ENCODE measurements at places on chromosomes 12 and 14. TPM values are rescaled to one million over a fixed set of nuclear protein-coding genes. Genes with fewer than 3 reads are reported as not detected.

DNA sequence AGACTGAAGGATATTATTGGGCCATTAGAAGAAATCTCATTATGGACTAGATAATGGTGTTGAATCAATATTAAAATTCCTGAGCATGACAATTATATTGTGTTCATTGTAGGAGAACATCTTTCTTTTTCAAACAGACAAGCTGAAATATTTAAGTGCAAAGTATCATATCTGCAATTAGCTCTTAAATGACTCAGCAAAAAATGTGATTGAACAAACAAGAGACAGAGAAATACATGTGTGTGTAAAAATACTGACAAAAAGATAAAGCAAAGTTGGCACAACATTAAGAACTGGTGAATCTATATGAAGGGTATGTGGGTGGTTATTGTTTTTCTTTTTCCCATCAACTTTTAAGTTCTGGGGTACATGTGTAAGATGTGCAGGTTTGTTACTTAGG is 9.5 kb downstream of the CEP290 start:
- no peak for DNase-seq

- DNase-seq: no peak
Observed at GRCh38 chr12:132095520-132096409, 48.4 kb downstream of the DDX51 start.

- DNase-seq: no peak
Observed at GRCh38 chr12:664779-665092, 1.5 kb upstream of the NINJ2 start.

CELA1 gene
- not detected for total RNA-seq

DNA sequence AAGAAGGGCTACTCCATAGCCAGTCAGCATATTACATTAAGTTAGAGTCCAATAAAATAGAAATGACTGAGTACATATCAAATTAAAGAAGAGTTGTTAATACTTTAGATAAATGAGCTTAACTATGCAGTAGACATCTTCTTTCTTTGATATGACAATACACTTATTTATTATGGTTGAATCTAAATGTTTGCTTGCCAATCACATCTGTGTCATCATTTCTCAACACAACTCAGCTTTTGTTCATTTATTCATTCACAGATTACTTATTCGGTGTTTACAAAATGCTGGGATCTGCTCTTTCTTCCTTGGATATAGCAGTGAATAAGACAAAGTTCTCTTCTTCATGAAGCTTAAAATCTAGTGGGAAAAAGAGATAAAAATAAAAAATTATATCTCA is 614.6 kb upstream of the ATP2B1 start:
- DNase-seq: no peak

- no peak for DNase-seq
Observed at GRCh38 chr12:41745593-41745992, 399.1 kb downstream of the GXYLT1 start.

- no peak for DNase-seq
Observed at GRCh38 chr12:69252033-69252432, 12.7 kb downstream of the CPSF6 start.

BRAP gene
- 20.5 TPM for total RNA-seq

INHBE gene
- total RNA-seq: not detected

NTN4 gene
- total RNA-seq: 27.4 TPM

DNA sequence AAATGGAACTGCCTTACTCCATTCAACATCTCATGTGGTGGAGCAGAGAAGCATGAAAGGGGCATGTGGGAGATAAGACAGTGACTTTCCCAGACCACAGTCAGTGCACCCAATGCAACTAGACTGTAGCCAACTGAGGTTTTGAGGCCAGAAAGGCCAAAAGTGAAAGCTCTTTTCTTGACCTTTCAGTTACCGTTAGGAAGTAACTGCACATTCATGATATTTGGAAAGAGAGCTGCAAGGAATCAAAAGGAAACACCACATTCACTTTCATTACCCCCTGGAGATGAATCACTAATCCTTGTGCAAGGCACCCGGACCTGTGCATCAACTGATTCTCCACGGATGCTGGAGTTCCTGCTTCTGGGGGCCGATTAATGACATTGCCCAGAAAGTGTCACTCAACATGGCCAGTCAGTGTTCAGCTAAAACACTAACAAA is 72.9 kb upstream of the ELK3 start:
- no peak for DNase-seq

NTF3 gene
- not detected for total RNA-seq

DNA sequence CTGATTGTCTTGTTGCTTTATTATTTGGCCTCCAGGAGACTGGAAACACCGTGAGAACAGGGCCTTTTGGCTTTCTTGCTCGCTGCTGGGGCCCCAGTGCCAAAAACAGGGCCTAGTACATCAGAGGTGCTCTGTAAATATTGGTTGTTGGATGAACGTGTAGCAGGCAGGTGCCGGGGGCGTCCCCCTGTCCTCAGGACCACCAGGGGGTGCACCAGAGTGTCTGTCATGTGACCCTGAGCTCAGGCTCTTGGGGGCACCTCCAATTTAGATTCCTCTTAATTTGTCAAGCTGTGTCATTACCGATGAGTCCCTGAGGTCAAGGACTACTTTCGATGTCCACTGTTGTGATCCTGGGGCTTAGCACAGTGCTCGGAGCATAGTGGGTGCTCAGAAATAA is 87.1 kb downstream of the ACACB start:
- no peak for DNase-seq

ING4 gene
- 74.2 TPM for total RNA-seq

DNA sequence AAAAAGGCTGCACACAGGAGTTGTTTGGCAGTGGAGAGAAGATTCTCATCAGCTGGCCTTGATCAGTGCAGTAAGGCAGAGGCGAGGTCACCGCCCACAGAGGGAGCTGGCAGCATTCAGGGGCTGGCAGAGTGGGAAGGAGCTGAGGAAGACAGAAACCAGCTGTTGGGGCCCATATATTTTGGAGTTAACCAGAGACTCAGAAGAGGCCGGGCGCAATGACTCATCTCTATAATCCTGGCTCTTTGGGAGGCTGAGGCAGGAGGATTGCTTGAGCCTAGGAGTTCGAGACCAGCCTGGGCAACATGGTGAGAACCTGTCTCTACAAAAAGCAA is 17.7 kb downstream of the SMCO2 start:
- DNase-seq: no peak

HRK gene
- total RNA-seq: 0.33 TPM

KRT73 gene
- not detected for total RNA-seq

DNA sequence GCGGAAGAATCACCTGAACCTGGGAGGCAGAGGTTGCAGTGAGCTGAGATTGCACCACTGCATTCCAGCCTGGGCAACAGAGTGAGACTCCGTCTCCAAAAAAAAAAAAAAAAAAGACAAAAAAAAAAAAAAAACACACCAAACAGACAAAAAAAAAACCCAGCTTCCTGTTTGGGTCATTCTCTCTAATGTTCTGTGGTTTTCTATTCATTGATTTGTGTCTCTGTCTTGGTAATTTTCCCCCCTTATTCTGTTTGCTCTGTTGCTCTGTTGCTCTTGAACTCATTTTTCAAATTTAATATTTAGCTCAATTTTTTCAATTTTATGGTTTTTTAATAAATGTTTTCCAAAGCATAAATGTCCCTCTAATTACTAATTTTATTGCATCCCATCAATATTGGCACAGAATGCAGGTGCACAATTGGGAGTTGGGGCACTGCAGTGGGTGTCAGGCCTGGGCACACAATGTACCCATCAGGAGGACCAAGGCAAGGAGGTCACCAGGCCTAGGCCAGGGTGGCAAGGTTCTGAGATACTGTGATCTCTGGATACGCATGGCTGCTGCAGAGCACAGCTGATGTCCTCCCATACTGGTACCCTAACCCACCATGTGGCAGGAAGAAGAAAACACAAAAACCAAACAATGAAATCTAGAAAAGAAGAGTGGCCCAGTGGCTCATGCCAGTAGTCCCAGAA is 8.0 kb upstream of the GNPTAB start:
- no peak for DNase-seq

DNA sequence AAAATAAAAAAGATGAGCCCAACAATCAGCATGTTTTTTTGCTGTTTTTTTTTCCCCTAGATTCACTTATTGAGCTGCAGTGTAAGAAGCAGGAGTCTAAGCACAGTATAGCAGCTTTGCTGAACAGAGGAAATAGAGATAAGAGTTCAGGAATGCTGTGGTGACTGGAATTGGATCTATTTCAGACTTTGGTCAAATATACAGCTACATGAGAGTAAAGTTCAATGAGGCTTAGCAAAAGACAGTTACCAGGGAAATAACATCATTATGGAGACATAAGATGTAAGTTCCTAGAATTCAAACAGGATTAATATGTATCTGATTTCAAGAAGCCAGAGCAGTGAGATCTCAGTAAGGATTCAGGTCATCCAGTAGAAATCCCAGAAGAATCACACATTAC is 613.0 kb downstream of the RPS29 start:
- DNase-seq: no peak

DNA sequence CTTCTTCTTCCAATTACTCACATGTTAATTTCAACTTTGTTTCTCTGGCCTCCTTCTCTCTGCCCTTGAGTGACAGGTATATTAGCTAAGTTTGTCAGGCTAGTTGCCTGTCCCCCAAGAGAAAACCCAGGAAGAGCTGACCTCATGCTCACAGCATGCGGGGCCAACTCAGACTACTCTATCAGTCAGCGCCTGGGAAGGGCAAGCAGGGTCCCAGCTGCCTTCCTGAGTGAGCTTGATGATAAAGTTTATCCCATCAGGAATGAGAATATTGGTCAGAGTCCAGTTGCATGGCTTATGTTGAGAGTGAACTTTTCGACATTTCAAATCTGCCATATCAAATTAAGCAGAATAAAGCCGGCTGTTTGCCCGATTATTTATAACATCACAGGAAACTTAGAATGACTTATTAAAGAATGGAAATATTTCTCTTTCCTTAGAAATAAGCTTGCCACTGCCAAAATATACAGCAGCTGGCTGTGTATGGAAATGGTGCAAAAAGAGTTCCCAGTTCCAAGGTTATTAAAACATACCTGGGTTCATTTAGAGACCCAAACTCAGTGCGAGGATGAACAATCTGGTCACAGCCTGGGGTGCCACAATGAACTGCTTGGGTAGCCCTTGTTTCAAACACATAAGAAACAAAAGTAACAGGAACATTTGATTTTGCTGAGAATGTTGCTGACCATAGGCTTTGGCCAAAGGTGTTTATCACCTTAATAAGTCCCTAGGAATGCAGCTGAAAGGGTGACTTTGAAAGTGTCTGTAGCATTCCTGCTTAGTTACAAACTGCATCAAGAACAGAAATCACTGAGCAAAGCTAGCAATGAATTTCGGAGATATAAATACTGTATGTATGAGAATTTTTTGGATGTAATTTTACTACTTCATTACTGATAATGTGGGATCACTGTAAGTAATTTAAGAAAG is 1553.8 kb upstream of the FLRT2 start:
- no peak for DNase-seq

- no peak for DNase-seq
Observed at GRCh38 chr12:115199831-115200230, 515.9 kb upstream of the TBX3 start.

GRCh38 chr12:51920046-51920445 is 12.7 kb downstream of the ACVRL1 start:
- DNase-seq: no peak

DNA sequence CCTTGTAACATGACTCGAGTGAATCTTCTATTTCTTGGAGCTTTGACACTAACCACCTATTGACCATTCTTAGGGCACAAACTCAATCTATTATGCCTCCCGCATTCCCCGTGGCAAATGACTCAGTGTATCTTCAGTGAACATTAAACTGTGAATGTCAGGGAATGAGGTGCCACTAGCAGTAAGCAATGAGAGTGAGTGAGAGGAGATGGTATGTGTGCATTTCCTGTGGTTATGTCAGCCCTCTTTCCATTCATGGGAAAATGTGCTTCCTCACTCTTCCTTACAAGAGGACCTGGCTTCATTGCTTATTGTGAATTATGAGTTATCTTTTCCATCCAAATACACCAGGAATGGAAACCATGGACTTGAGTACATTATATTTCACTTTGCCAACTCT is 229.2 kb downstream of the EMP1 start:
- no peak for DNase-seq

C14orf180 gene
- total RNA-seq: 4.2 TPM

GRCh38 chr12:34335819-34336262 is 313.5 kb downstream of the ALG10 start:
- no peak for DNase-seq

ARID4A gene
- total RNA-seq: 28.0 TPM

- no peak for DNase-seq
Observed at GRCh38 chr14:52801014-52801712, 9.8 kb upstream of the GNPNAT1 start.

DNA sequence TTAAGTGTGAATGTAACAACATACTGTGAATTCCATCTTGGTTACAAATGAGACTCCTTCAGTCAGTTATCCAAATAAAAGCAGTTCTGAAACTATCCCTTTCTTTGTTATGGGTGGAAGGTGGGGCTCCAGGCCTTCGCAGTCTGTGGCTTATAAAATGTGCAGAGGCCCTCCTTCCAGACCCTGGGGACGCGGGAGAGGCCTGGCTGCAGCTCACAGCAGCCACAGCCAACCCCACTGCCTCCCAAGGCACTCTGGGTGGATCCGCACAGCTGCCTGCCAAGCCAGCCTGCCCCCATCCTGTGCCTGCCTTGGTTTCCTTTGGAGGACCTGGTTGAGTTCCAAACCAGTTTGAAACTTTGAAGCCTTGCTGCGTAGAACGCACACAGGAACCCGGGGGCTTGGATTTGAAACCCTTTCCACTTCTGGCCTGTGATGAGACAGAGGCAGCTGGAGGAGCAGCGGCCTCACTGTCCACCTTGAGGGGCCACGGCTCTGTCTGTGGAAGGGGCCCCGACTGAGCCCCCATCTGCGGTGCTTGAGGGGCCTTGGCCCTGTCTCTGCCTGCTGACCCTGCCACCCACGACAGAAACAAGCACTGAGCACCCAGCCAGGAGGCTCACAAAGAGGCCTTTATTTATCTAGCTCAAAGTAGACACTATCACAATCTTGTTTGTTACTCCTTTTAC is 30.4 kb downstream of the CCNK start:
- DNase-seq: peak; percentile 17

DNA sequence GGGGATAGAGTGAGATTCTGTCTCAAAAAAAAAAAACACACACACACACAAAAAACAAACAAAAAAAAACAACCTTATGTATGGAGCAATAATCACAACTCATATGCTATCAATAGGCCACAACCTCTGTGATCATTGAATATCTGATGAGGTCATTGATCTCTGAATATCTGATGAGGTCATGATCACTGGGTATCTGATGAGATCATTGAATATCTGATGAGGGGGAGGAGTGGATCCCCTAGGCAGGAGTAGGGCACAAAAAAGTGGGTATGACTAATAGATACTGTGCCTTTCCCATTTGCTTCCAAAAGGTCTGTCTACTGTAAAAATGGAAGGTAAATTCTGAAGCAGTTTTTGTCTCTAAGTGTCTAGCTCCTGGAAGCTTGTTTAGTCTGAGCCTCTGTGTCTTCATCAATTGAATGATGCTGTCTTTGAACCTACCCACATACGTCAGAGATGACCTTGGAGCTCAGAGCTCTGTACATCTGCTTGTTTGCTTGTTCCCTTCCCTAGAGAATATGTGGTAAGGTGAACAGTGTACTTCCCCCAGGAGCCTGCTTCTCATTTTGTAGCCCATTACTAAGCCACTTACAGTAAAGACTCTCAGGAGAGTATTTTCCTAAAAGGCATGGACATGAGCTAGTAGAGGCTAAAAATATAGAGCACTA is 13.6 kb downstream of the PAH start:
- DNase-seq: no peak

WIF1 gene
- not detected for total RNA-seq

AQP6 gene
- not detected for total RNA-seq
